Activated CD4-positive, CD25-positive, alpha-beta regulatory T cell treated with anti-CD3 and anti-CD28 coated beads, Interleukin-2, amount 50 U/mL, for 24 hours (primary cell): ENCODE measurements at places on chromosomes 6 and 20.

DNA sequence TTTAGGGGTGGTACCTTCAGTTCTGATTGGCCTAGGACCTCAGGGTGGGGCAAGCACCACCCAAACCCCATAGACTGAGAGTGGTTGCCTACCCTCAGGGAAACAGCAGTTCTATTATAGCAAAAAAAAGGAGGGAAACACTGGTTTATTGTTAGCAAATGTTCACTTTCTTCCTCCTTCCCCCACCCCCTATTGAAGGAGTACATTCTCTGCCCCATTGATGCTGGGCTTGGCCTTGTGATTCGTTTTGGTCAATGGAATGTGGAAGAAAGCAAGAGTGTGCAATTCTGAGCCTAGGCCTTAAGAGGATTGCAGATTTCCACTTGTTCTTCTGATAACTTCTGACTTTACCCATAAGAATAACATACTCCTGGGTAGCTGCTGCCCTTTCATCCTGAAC lies 255.8 kb downstream of the NFATC2 start:
- no peak for ATAC-seq

DNA sequence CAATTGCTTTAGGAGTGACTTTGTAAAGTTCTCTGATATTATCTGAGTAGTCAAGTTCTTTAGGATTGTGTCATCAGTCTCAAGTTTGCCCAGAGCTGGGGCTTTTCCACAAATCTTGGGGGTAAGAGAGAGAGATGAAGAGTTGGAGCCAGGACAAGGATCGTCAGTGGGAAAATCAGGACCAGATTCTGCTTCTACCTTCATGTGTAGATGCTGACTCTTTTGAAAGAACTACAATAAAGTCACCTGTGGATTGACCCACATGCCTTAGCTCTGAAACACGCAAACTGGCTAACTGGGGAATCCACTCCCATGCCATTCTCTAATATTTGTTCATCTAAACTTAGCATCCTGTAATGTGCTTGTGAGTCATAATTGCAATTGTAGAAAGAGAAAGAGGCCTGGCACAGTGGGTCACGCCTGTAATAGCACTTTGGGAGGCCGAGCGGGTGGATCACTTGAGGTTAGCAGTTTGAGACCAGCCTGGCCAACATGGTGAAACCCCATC lies 15.6 kb upstream of the BICRAL start:
- ATAC-seq, result no peak

DNA sequence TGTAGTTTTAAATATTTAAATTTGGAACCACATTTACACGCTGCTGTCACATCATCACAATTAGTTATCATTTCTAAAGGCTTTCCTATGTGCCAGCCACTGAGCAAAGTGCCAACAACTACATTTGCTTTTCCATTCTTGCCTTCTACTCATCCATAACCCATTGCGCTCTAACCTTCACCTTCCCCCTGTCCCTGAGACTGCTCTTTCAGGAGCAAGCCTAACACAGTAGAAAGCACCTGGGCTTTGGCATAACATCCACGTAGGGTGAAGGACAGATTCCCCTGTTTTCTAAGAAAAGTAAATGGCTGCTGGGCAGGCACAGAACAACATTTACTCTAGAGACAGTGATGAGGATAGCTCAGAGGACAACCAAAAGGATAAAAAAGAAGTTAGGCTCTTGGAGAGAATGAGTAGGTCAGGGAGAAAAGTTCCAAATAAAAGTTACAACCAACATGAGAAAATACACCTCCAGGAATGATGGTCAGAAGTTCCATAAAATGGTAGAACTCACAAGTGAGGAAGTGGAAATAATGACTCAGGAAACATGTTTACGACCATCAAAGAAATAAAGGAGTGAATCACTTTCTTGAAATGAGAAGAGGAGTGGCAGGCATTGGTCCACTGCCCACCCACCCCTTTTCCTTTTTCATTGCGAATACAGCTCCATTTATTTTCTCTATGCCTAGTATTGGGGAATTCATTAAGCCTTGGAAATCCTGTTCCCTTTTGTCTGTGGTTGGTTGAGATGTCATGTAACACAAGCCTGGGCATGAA lies 77.2 kb downstream of the PFDN4 start:
- peak; percentile 82 for ATAC-seq

DNA sequence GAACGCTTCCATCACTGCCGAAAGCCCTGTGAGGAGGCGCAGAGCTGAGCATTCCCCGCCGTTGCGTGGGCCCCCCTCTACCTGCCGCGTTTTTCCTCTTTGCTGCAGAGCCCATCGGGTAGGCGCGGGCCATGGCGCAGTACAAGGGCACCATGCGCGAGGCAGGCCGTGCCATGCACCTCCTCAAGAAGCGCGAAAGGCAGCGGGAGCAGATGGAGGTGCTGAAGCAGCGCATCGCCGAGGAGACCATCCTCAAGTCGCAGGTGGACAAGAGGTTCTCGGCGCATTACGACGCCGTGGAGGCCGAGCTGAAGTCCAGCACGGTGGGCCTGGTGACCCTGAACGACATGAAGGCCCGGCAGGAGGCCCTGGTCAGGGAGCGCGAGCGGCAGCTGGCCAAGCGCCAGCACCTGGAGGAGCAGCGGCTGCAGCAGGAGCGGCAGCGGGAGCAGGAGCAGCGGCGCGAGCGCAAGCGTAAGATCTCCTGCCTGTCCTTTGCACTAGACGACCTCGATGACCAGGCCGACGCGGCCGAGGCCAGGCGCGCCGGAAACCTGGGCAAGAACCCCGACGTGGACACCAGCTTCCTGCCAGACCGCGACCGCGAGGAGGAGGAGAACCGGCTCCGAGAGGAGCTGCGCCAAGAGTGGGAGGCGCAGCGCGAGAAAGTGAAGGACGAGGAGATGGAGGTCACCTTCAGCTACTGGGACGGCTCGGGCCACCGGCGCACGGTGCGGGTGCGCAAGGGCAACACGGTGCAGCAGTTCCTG lies 693 bp downstream of the FAM50B start:
- ATAC-seq, result no peak

GRCh38 chr20:49345524-49345923 lies 67.7 kb upstream of the ZNFX1 start:
- ATAC-seq, result no peak

DNA sequence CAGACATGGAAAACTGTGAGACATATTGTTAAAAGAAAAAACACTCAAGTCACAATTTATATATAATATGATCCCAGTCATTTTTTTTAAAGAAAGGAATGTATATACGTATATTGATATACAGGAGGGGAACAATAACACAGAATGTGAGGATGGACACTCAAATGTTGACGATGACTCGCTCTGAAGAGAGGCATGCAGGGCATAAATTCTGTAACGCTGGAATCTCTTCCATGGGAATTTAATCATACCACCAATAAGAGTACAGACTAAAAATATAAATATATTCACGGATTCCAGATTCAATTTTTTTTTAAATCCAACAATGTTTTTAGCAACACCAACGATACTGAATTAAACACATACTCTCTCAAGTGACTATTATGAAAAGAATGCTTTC lies 106.9 kb upstream of the CCDC28A start:
- no peak for ATAC-seq

DNA sequence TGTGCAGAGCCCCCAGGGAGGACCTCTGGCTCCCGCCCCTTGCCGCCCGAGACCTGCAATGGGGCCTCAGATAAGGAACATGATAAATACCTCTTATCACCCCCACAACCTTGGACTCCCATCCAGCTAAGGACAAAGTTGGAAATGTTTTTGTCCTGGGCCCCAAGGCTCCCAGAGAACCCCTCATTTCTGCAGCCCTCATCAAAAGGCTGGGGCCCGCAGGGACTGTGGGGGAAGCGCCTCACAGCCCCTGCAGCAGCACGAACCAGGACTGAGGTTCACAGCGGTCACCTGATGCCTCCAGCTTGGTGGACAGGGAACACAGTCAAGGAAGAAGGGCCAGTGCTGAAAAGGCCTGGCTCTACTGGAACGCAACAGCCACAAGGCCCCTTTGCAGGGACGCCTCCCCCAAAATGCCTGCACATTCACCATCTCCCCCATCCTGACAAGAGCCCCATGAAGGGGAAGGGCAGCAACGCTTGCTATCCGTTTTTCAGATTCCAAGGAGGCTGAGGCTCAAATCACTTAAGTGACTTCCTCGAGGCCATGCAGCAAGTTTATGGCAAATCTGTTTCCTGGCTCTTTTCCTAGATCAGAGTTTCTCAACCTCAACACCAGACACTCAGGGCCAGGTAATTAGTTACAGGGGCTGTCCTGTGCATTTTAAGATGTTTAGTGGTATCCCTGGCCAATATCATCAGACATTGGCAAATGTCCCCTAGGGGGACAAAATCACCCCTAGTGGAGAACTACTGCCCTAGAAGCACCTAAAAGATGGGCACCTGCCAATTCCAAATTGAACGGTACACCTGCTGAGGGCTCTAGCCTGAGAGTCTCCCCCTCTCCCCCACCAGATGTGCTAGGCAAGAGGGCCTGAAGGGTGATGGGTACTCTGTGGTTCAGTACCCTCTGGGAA lies 10.6 kb downstream of the TFEB start:
- no peak for ATAC-seq

- ATAC-seq, result no peak
Measured at GRCh38 chr20:16459019-16459700, 114.1 kb downstream of the KIF16B start.

- ATAC-seq, result no peak
Measured at GRCh38 chr6:72261554-72261953, 360.3 kb upstream of the KCNQ5 start.

DNA sequence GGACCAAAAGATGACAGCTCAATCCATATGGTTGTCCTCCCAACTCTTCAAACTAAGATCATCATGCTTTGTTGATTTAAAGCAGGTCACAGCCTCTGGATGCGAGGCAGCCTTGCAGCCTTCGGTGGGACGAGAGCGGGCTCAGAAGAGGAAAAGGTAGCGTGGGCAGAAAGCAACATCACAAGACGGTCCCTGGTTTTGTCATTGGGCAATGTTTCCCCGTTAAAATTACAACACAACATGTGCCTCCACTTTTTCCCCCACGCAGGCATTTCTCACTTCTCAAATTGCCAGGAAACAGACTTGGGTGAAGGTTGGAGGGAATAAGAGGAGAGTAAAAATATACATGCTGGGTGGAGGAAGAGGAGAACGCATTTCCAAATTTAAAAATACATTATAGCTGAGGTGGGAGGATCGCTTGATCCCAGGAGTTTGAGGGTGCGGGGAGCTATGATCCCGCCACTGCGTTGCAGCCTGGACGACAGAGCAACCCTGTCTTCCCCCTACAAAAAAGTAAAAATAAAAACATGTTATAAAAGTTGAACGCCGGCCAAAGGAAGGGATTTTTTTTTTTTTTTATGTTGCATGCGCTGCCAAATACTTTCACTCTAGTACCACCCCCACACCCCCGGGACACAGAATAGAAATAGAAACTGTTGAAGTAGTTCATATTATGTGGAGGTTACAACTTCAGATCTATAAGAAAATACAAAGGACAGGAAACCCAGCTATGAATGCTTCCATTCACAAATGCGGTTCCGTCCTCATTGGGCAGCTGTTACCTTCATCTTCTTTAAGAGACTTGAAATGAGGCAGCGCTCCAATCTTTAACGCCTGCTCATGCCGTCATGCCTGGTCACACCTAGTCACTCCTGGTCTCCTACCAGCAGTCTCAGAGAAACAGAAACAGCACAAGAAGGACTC lies 13.9 kb upstream of the NAA20 start:
- ATAC-seq, result peak; percentile 62

- no peak for ATAC-seq
Measured at GRCh38 chr6:82178077-82178758, 69.3 kb downstream of the IBTK start.

DNA sequence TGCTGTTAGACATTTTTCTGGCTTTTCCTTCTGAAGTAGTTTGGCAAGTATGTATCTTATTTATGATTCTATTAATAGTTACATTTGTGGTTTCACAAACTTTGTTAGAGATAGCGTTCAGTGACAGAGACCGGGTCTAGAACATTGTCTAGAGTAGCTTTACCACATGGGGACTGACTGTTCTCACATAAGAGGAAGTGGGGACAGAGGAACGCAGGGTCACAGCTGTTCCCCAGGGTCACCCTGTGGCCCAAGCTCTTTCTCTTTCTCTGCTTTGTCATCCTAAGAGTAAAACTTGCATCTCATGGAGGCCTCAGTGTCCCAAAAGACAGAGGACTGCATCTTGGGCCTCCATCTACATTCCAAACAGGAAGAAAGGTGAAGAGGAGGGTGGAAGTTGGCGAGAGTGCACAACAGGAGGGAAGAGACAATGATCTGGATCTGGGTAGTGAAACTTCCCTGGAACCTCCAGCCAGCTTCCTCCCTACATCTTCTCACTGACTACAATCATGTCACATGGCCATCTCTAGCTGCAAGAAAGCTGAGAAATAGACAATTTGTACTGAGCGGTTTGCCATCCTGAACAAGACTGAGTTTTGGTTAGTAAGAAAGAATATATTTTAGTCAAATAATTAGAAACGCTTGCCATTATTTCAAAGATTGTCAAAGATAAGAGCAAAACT lies 645.8 kb upstream of the ARID1B start:
- ATAC-seq, result no peak

DNA sequence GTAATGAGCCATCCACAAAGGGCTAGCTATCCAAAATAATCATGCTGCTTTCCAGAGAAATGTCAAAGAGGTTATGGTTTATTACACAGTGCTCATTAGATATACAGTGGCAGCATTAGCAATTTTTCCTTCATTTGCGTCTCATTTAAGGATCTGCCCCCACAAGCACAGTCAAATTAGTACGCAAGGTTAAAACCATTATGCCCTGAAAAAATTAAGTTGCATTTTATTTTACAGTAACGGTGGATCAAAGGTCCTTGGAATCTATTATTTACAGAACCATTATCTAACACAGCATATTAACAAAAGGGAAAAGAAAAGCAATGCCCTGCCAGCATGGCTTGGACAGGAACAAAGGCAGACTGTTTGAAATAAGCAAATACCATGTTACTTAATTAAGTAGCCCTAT lies 144.8 kb downstream of the PDSS2 start:
- ATAC-seq, result no peak

DNA sequence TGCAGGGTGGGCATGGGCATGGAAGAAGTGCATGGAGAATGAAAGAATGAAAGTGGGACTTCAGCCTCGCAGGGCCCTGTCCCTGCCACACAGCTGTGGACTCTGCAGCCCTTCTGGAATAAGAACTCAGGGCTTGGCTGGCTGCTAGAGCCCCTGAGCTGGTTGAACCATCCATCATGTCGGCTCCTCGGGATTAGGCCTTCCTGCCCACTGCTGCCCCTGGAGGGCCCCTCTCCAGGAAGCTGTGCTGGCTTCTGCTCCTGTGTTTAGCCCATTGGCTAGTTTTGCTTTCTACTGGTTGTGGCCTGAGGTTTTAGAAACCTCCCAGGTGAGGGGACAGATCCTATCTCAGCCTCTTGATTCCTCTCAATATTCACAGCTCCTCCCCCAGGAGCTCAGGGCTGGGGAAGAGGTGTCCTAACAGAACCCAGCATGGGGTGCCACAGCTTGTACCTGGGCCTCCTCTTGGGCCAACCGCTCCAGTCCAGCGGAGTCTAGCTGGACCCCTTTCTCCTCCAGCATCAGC lies 7.9 kb downstream of the AARS2 start:
- no peak for ATAC-seq

DNA sequence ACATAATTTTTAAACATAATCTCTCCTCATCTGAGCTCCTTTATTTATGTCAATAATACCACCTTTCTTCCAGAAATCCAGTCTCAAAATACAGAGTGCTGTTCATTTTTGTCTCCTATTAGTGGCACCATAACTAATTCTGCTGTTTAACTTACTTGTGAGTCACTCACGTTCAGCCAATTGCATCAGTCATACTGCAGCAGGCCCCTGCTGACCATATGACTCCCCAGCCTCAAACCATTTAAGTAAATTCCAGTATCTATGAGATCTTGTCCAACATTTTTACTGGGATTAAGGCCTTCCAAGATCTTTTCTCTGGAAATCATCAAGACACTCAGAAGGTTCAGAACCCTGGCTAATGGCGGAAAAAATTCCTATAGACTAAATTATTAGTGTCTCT lies 982.2 kb upstream of the MAP3K7 start:
- ATAC-seq, result no peak
